Kidney epithelial cell (primary cell): ENCODE measurements at places on chromosomes 1 and 21. TPM values are rescaled to one million over a fixed set of nuclear protein-coding genes. Genes with fewer than 3 reads are reported as not detected.

INAVA gene
- total RNA-seq, result 185 and 292 TPM in 2 replicates

SDCCAG8 gene
- 38.3 and 46.9 TPM in 2 replicates for total RNA-seq

PM20D1 gene
- total RNA-seq, result 0.04 and 1.8 TPM in 2 replicates

FAM72D gene
- total RNA-seq, result 1.5 and 2.1 TPM in 2 replicates

EFCAB14 gene
- total RNA-seq, result 57.3 and 64.4 TPM in 2 replicates

CFH gene
- total RNA-seq, result 0.58 and 0.89 TPM in 2 replicates

TRIM62 gene
- total RNA-seq, result 4.8 and 7.0 TPM in 2 replicates

DNAI4 gene
- total RNA-seq, result 2.7 and 4.5 TPM in 2 replicates

TAS1R3 gene
- total RNA-seq, result 0.08 and 1.0 TPM in 2 replicates

GRIK3 gene
- under 0.01 TPM in 2 replicates for total RNA-seq

CELF3 gene
- not detected in 2 replicates for total RNA-seq

ZNF678 gene
- total RNA-seq, result 7.6 and 9.8 TPM in 2 replicates

CD101 gene
- total RNA-seq, result 0.08 and 0.75 TPM in 2 replicates

SYNC gene
- total RNA-seq, result 2.7 and 3.8 TPM in 2 replicates

LCE2B gene
- total RNA-seq, result not detected in 2 replicates

HUNK gene
- total RNA-seq, result 2.8 and 3.1 TPM in 2 replicates

CYP4A11 gene
- not detected in 2 replicates for total RNA-seq

TSPAN2 gene
- total RNA-seq, result 7.7 and 7.8 TPM in 2 replicates

CRP gene
- total RNA-seq, result not detected in 2 replicates

CFHR5 gene
- total RNA-seq, result not detected in 2 replicates

TMEM269 gene
- 0.04 and 0.27 TPM in 2 replicates for total RNA-seq

C1orf226 gene
- 3.7 and 3.9 TPM in 2 replicates for total RNA-seq
